ENCODE measurements at places on chromosomes 3 and 15. TPM values are rescaled to one million over a fixed set of nuclear protein-coding genes. Genes with fewer than 3 reads are reported as not detected.

DNA sequence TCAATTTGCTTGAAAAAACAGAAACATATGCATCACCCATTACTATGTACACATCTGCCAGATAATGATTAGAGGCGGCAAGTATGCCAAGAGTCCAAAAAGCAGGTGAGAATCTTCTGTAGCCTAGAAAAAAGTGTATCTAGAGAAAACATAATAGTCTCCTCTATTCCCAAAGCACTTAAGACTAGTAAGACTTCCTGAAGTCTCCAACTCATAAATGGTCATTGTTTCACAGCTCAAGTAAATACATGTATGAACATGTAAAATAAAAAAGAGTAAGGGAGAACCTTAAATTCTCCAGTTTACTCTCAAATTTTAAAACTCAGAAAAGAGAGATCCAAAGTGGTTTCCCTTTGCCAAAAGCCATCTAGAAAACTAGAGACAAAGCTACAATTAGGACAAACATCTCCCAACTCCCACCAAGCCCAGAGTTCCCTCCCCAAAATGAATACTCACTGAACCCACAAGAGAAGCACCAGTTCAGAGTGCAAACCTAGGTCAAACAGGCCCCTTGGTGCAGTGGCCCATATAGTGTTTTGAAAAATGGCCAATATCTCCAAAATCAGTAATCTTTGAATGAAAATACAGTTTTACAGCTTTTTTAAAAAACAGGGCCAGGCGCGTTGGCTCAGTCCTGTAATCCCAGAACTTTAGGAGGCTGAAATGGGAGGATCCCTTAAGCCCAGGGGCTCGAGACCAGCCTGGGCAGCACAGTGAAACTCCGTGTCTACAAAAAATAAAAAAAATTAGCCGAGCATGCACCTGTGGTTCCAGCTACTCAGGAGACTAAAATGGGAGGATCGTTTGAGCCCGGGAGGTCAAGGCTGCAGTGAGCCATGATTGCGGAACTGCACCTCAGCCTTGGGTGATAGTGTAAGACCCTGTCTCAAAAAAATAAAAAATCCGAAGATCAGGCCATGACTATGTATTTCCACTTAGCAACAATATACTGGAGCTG lies 11.0 kb upstream of the MAP4 start:
- no peak overlapping the region for H3K4me3 ChIP-seq
- DNase-seq = no peak
- no peaks in the 10 kb centered on the region for H3K27me3 ChIP-seq
- no peak overlapping the region for H3K27ac ChIP-seq
- H3K4me1 ChIP-seq = no peaks in the 10 kb centered on the region

- H3K4me1 ChIP-seq = no peaks in the 10 kb centered on the region
- no peak overlapping the region for H3K4me3 ChIP-seq
- H3K27me3 ChIP-seq = no peaks in the 10 kb centered on the region
- H3K36me3 ChIP-seq = no peaks in the 10 kb centered on the region
These were observed 159.9 kb upstream of the CMC1 start for GRCh38 chr3:28081533-28081947.

DNA sequence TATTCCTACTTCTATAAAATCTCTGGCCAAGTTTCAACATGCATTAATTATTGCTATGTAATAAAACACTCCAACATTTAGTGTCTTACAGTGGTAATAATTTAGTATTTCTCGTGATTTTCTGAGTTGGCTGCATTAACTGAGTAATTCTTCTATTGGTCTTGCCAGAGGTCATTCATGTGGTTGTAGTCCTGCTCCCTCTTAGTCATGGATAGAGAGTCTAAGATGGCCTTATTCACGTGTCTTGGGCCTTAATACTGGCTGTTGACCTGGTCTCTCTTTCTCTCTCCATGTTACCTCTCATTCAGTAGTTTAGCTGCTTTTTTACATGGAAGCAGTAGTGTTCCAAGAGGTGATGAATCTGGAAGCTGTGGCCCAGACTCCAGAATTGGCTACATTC lies 140.1 kb upstream of the ZBTB20 start:
- H3K4me3 ChIP-seq = no peak overlapping the region
- no peaks in the 10 kb centered on the region for H3K4me1 ChIP-seq
- H3K27ac ChIP-seq = no peak overlapping the region
- no peaks in the 10 kb centered on the region for H3K27me3 ChIP-seq

DNA sequence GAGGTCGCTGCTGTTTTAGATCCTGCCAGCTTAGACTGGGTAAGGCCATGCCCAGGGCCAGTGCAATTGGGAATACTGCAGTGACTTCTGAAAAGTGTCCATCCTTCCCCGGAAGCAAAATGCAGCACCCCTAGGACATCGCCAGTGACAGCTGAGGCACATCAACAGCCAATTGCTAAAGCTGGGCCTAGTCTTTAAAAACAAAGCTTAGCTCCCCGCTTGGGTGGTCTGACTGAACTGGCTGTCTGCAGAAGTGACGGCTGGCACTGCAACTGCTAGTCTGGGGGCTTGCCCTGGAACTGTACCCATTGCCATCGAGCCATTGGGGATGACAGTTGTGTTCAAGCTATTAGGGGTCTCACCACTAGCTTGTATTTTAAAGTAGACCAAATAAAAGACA lies 4.3 kb downstream of the LYSMD4 start:
- H3K4me1 ChIP-seq = peaks cover 11% of the 10 kb centered on the region
- no peak overlapping the region for H3K4me3 ChIP-seq
- H3K27ac ChIP-seq = no peak overlapping the region
- no peak for DNase-seq

DNA sequence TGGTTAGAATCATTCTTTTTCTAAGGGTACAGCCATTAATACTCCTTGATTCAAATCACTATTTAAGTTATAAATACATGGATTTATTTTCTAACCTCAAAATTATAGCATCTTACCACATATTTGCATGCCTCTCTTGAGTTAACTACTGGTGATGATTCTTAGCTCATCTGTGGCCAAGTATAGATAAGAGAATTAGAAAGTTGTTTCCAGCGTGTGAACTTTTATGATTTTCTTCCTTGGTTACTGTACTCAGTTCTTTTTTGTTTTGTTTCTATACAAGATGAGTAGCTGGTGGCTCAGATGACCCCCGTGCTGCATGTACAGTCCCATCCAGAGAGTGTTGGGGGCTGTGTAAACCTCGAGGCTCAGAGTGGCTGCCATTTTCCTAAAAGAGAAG lies 124.6 kb downstream of the IGF1R start:
- DNase-seq = no peak
- no peaks in the 10 kb centered on the region for H3K27me3 ChIP-seq

- H3K27me3 ChIP-seq = no peaks in the 10 kb centered on the region
- no peak for DNase-seq
- no peaks in the 10 kb centered on the region for H3K36me3 ChIP-seq
- no peaks in the 10 kb centered on the region for H3K4me1 ChIP-seq
- H3K4me3 ChIP-seq = no peak overlapping the region
These were observed 276.7 kb upstream of the POU1F1 start for GRCh38 chr3:87553058-87553457.

DNA sequence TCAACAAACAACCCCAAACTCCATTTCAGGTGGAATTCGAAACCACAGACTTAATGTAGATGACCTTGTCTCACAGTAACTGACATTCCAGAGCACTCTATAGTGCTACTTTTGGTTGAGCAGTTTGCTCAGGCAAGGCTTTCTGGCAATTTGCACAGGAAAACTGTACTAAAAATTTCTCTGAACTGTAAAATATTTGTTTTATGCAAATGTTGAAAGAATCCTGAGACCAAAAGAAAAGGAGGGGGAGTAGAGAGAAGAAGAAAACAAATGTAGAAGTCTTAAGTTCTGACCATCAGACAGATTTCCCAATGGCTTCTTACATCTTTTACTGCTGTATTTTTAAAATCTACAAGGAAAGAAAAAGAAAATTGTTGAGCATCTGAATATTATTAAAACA lies 53.5 kb downstream of the DTWD1 start:
- no peaks in the 10 kb centered on the region for H3K36me3 ChIP-seq
- H3K4me3 ChIP-seq = no peak overlapping the region
- H3K4me1 ChIP-seq = no peaks in the 10 kb centered on the region
- H3K27ac ChIP-seq = no peak overlapping the region
- H3K27me3 ChIP-seq = no peaks in the 10 kb centered on the region
- no peak for DNase-seq

DNA sequence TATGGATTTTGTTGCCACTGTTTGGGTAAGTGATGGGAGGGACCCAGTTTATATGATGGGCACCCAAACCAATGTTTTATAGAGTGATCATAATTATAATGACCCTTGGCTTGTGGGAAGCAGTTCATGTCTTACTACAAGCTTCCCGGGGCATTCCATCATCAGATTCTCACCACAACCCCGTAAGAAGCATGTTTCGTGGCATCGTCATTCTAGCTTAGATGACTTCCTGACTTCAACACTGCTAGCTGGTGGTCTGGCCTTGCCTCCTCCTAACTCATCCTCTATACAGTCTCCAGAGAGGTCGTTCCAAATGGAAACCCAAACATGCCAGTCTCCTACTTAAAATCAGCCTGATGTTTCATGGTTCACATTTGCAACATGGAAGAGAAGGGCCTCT lies 226.9 kb downstream of the ADAMTS9 start:
- no peak for DNase-seq
- no peaks in the 10 kb centered on the region for H3K27me3 ChIP-seq
- no peak overlapping the region for H3K4me3 ChIP-seq
- H3K4me1 ChIP-seq = no peaks in the 10 kb centered on the region
- no peaks in the 10 kb centered on the region for H3K36me3 ChIP-seq

GRCh38 chr3:189797103-189797750 lies 166.0 kb downstream of the TP63 start:
- no peaks in the 10 kb centered on the region for H3K4me1 ChIP-seq
- DNase-seq = no peak
- no peak overlapping the region for H3K4me3 ChIP-seq
- no peaks in the 10 kb centered on the region for H3K27me3 ChIP-seq
- no peaks in the 10 kb centered on the region for H3K36me3 ChIP-seq
- no peak overlapping the region for H3K27ac ChIP-seq

GRCh38 chr3:132592216-132592615 lies 4.9 kb upstream of the ACKR4 start:
- DNase-seq = no peak
- no peaks in the 10 kb centered on the region for H3K4me1 ChIP-seq
- no peaks in the 10 kb centered on the region for H3K36me3 ChIP-seq
- no peak overlapping the region for H3K27ac ChIP-seq
- no peaks in the 10 kb centered on the region for H3K27me3 ChIP-seq
- no peak overlapping the region for H3K4me3 ChIP-seq

The GTF2A2 gene
- total RNA-seq = 21.9 TPM

The CHRM5 gene
- not detected for total RNA-seq

The P2RY12 gene
- not detected for total RNA-seq

The NOX5 gene
- total RNA-seq = not detected

Data from Peyer's patch (tissue), 4 donors.